ENCODE measurements at places on chromosomes 7 and 10. TPM values are rescaled to one million over a fixed set of nuclear protein-coding genes. Genes with fewer than 3 reads are reported as not detected.

DNA sequence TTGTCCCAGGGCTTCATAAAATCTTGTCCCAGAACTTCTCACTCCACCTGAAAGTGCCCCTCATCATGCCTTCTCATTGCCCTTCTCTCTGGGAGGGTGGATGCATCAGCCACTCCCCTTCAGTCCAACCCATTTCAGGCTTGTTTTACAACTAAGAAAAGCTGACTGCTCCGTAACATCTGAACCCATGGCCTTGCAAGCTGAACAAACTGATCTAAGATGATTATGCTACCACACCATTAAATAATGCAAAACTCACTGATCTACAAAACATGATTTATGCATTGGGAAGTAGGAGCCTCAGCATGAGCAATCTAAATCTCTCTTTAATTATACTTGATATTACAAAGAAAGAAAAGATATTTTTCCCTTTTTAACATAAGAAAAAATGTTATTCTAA is 34.8 kb downstream of the TFPI2 start:
- H3K27me3 ChIP-seq: no peaks in the 10 kb centered on the region
- no peak overlapping the region for H3K4me3 ChIP-seq
- H3K36me3 ChIP-seq: no peaks in the 10 kb centered on the region
- DNase-seq: no peak
- H3K27ac ChIP-seq: no peak overlapping the region
- H3K4me1 ChIP-seq: no peaks in the 10 kb centered on the region

DNA sequence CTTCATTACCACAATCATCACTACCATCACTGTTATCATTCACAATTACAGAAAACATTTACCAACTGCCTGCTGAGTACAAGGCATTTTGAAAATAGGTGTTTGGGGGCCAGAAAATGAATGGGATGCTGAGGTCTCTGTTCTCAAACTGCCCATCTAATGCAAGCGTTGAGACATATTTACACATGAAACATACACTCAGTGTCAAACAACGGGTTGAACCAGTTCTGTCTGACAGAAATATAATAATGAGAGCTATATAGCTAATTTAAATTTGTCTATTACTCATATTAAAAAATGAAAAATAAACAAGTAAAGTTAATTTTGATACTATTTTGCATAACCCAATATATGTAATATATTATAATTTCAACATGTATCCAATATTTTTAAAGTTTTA is 303.1 kb downstream of the KCNMA1 start:
- H3K4me1 ChIP-seq: no peaks in the 10 kb centered on the region
- H3K4me3 ChIP-seq: no peak overlapping the region
- DNase-seq: no peak

- H3K4me1 ChIP-seq: peaks cover 17% of the 10 kb centered on the region
- H3K36me3 ChIP-seq: peaks cover 13% of the 10 kb centered on the region
- no peak overlapping the region for H3K4me3 ChIP-seq
- no peak overlapping the region for H3K27ac ChIP-seq
- no peak for DNase-seq
Measured at GRCh38 chr7:111998326-111998725, 207.9 kb downstream of the DOCK4 start.

Gene PTPRE
- 60.5 TPM for total RNA-seq

DNA sequence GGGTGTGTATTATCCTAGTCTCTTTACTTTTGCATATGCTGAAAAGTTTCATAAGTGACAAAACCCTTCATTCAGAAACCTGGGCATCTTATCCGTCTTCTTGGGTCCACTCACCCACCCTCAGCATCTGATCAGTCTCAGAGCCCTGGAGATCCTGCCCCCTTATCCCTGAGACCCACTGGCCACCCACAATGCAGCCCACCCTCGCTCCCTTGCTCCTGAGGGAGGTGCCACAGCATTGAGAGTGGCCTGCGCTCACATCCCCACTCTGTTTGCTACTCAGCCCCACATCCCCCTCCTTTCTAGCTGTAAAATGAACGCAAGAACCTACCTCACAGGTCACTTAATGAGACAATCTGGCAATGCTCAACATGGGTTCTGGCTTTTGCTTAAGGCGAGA is 27.3 kb downstream of the PDIA4 start:
- no peak for DNase-seq
- no peaks in the 10 kb centered on the region for H3K27me3 ChIP-seq
- peaks cover 44% of the 10 kb centered on the region for H3K36me3 ChIP-seq
- no peak overlapping the region for H3K4me3 ChIP-seq
- H3K27ac ChIP-seq: no peak overlapping the region

Gene BHLHA15
- 1.2 TPM for total RNA-seq

Gene GJD4
- not detected for total RNA-seq

DNA sequence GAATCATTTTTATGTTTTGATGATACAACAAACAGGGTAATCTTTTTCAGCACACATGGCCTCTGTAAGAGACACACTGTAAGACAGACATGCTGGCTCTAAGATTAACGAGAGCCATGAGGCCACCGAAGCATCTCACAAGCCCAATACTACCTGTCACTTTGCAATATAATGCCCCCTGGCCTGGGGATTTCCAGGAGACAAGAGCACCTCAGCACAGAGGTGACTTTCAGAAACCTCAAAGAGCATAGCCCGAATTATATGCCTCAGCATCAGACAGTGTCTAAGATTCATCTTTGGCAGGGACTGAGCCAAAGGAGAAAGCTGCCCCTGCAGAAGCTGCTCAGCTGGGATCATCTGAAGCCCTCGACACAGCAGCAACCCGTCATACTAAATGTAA is 44.2 kb upstream of the TMEM213 start:
- H3K27me3 ChIP-seq: no peaks in the 10 kb centered on the region
- H3K27ac ChIP-seq: no peak overlapping the region
- no peak for DNase-seq
- no peaks in the 10 kb centered on the region for H3K36me3 ChIP-seq
- H3K4me3 ChIP-seq: no peak overlapping the region
- peaks cover 7% of the 10 kb centered on the region for H3K4me1 ChIP-seq

GRCh38 chr10:115945701-115946445 is 327.1 kb downstream of the GFRA1 start:
- H3K27me3 ChIP-seq: no peaks in the 10 kb centered on the region
- H3K36me3 ChIP-seq: no peaks in the 10 kb centered on the region
- H3K4me1 ChIP-seq: peaks cover 6% of the 10 kb centered on the region
- DNase-seq: no peak
- no peak overlapping the region for H3K27ac ChIP-seq

Gene CYP2C19
- total RNA-seq: not detected

- H3K36me3 ChIP-seq: peaks cover 10% of the 10 kb centered on the region
- no peaks in the 10 kb centered on the region for H3K27me3 ChIP-seq
- H3K4me1 ChIP-seq: peaks cover 36% of the 10 kb centered on the region
- DNase-seq: no peak
- no peak overlapping the region for H3K27ac ChIP-seq
Measured at GRCh38 chr7:76354516-76354915, 4.3 kb downstream of the YWHAG start.

DNA sequence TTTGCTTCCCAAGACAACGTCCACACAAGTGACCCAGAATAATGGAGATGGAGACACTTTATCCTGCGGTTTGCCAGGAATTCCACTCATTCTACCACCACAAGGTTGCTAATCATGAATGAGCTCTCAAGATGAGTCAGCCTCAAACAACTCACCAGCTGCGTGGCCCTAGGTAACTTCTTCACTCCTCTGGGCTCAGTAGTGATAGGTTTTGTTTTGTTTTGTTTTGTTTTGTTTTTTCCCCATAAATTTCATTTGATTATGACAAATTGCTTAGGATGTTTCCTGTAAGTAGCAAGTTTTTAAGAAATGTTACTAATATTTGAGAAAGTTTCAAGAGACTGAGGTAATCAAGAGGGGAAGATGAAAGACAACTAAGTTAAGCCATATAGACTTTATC is 286.8 kb downstream of the PARD3 start:
- no peaks in the 10 kb centered on the region for H3K27me3 ChIP-seq
- H3K4me1 ChIP-seq: peaks cover 23% of the 10 kb centered on the region
- no peaks in the 10 kb centered on the region for H3K36me3 ChIP-seq
- no peak overlapping the region for H3K4me3 ChIP-seq
- no peak overlapping the region for H3K27ac ChIP-seq
- DNase-seq: no peak

DNA sequence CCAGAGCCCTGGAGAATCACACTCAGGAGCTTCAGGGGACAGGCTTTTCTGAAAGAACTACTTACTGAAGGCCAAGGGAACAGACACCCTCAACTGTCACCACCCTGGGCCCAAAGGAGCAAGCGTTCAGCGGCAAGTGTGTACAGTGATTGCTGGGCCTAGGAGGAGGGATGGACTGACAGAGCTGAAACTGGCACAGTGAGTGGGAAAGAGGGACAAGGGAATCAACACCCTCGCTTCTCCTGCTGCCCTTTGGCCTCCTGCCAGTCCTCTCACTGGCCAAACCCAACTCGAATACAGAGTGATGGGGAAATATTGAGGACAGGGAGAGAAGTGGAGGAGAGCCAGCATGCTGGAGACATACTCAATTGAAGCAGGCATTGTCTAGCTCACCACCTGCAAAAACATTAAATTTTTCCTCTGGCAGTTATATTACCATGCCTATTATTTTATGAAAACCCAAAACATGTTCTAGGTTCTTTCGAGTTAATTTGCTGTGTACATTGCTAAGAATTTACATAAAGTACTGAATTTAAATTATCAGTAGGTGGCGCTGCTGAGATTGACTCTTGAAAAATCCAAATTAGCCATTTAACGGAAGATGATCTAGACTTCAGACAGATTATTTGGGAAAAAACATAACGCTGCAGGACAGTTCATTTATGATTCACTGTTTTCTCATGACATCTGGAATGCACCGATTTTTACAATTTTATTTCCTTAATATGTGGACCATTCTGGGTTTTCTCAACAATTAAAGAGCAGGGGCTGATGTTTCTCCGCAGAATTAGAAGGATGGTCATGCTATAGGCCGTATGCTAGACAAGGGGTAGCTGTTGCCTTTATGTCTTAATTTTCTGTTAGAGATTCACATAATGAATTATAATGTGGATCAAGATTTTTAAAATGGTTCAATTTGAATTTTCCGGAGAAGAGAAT is 14.7 kb upstream of the TMEM236 start:
- H3K27ac ChIP-seq: no peak overlapping the region
- H3K36me3 ChIP-seq: no peaks in the 10 kb centered on the region
- no peak overlapping the region for H3K4me3 ChIP-seq
- DNase-seq: no peak
- H3K4me1 ChIP-seq: peaks cover 4% of the 10 kb centered on the region

GRCh38 chr10:87973635-87974034 is 110.2 kb downstream of the PTEN start:
- no peaks in the 10 kb centered on the region for H3K27me3 ChIP-seq
- no peak overlapping the region for H3K27ac ChIP-seq
- H3K4me1 ChIP-seq: no peaks in the 10 kb centered on the region

Gene ATRNL1
- total RNA-seq: 0.92 TPM

Gene SEMA3C
- 34.8 TPM for total RNA-seq

Gene SPDYE2B
- total RNA-seq: not detected
